B cell (primary cell): ENCODE measurements at places on chromosomes 11 and 22. TPM values are rescaled to one million over a fixed set of nuclear protein-coding genes. Genes with fewer than 3 reads are reported as not detected.

GRCh38 chr22:46809153-46809885 is 46.9 kb downstream of the TBC1D22A start:
- no peak overlapping the region for H3K4me3 ChIP-seq
- DNase-seq, result no peak
- H3K4me1 ChIP-seq, result peaks cover 6% of the 10 kb centered on the region
- H3K27me3 ChIP-seq, result no peaks in the 10 kb centered on the region
- H3K36me3 ChIP-seq, result peaks cover 71% of the 10 kb centered on the region
- no peak overlapping the region for H3K27ac ChIP-seq

DNA sequence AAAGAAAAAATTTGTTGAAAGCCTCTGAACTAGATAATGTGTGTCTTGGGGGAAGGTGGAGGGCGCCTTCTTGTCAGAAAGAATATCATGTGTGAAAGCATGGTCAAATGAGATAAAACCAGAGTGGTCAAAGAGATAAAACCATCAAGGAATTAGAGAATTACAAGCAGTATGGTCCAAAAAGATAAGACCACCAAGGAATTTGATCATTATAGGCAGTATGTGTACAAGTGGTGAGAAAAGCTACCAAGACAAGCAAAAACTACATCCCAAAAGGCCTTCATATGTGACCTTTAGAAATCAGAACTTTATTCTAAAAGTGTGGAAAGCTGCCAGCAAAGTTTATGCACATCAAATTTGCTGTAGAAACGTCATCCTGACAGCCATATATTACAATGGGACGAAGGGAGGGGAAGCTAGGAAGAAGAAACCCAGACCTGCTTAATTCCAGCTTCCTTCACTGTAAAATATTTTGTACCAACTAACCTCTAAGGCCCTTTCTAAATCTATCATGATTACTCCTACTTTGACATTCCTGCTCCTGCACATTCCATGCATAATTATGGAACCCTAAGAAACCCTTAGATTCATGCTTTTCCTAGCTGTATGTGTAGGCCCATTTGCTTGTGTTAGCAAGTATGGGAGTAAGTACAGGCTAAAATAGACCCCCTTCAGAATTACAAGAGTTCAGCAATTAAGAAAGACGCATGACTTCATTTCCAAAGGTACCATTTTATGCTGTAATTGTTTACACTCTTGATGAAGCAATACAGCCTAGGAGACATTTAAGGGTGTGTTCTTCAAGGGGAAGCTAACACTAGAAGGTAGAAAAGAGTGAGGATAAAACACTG is 51.6 kb downstream of the LGR4 start:
- H3K4me1 ChIP-seq, result no peaks in the 10 kb centered on the region
- H3K27ac ChIP-seq, result no peak overlapping the region
- H3K36me3 ChIP-seq, result no peaks in the 10 kb centered on the region
- DNase-seq, result no peak
- no peaks in the 10 kb centered on the region for H3K27me3 ChIP-seq
- H3K4me3 ChIP-seq, result no peak overlapping the region

GRCh38 chr11:127105593-127106541 is 105.3 kb upstream of the KIRREL3 start:
- H3K4me3 ChIP-seq, result no peak overlapping the region
- DNase-seq, result no peak
- no peak overlapping the region for H3K27ac ChIP-seq
- H3K36me3 ChIP-seq, result no peaks in the 10 kb centered on the region
- H3K27me3 ChIP-seq, result no peaks in the 10 kb centered on the region

DNA sequence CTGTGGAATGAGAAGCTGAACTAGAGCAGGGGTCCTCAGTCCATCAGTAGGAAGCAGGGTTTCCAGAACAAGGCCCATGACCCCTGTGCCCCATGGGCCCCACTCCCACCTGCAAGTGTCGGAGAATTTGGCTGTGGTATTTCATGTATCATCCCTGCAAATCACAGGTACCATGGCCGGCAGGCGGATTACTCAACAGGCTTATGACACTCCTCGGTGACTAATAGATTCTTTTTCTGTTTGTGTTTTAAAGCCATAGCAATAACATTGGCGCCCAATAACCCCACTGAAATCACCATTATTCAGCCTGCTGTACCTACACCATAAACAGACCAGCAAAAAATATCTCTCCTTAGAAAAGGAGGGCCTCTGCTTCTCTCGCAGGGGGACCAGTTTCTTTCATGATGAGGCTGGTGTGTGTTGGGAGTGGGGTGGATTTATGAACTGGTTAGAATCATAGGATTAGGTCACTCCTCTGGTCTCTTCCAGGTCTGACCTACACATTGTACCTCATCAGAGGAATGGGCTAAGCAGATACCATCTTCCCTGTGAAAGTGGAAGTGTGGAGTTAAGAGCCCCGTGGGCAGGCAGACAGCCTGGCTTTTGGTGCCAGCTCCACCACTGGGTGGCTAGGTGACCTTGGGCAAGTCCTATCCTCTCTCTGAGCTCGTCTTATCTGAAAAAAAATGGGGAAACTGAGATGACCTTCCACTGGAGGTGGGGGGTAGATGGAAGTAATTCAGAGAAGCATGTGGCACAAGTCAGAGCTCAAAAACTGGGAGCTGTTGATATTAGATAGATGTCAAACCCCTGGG is 60.2 kb upstream of the WNT11 start:
- peaks cover 6% of the 10 kb centered on the region for H3K27me3 ChIP-seq
- no peak overlapping the region for H3K27ac ChIP-seq
- H3K4me1 ChIP-seq, result no peaks in the 10 kb centered on the region
- no peak overlapping the region for H3K4me3 ChIP-seq

The H19 gene
- polyA plus RNA-seq, result not detected in 2 replicates

The P2RY6 gene
- 0.04 TPM in 1 of 2 replicates, not detected in the other for polyA plus RNA-seq

The CRYBB3 gene
- polyA plus RNA-seq, result not detected in 2 replicates

The TTC17 gene
- 66.0 and 68.7 TPM in 2 replicates for polyA plus RNA-seq

The UPK3A gene
- polyA plus RNA-seq, result 0.13 TPM in 1 of 2 replicates, not detected in the other

The PGA3 gene
- polyA plus RNA-seq, result 0.12 TPM in 1 of 2 replicates, not detected in the other
